SK-N-SH (cell line): ENCODE measurements at places on chromosomes 6 and 20. TPM values are rescaled to one million over a fixed set of nuclear protein-coding genes. Genes with fewer than 3 reads are reported as not detected.
A peak's percentile ranks its signal among the peaks of the same experiment; 100 is the strongest.

DNA sequence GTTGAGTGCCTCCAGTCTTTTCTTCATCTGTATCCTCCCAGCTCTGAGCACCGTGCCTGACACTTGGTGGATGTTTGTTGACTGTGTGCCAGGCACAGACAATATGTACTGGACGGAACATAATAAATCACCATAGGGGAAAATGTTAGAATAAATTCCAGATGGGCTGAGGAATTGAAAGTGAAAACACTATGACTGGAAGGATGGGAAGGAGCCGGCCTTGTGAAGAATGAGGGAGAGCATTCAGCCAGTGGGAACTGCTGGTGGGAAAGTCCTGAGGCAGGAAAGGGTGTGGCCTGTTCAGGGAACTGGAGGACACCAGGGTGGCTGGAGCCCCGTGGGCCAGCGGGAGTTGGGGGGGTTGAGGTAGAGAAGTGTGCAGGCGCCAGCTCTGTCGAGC lies 75.4 kb downstream of the MTHFD1L start:
- DNase-seq, result no peak

GRCh38 chr6:2127484-2127911 lies 117.9 kb downstream of the GMDS start:
- no peak for DNase-seq

DNA sequence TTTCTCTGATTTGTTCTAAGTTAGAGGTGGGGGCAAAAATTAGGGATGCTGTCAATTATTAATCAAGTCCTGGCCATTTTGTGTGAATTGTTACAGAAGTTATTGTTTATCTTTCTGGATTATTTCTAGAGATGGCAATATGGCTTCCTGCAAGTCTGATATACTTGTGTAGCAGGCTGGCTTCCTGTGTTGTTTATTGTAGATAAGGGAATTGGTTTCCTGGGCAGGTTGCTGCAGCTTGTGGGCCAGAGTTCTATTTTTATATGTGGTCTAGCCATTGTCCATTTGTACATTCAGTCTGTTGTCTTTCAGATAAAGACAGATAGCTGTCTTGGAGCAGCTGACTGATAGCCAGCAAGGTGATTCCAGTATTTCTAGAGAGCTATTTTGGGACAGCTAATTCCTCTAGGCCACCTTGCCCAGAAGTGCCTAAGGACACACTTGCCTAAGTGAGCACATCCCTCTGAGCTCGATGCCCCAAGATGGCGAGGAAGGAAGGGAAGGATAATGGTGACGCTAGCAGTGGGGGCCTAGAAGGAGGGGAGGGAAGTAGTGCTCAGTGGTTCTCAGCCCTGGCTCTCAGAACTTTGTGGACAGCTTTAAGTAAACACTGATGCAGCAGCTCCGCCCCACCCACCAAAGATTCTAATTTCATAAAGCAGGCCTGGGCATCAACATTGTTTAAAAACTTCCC lies 25.5 kb downstream of the DDO start:
- DNase-seq, result no peak

DNA sequence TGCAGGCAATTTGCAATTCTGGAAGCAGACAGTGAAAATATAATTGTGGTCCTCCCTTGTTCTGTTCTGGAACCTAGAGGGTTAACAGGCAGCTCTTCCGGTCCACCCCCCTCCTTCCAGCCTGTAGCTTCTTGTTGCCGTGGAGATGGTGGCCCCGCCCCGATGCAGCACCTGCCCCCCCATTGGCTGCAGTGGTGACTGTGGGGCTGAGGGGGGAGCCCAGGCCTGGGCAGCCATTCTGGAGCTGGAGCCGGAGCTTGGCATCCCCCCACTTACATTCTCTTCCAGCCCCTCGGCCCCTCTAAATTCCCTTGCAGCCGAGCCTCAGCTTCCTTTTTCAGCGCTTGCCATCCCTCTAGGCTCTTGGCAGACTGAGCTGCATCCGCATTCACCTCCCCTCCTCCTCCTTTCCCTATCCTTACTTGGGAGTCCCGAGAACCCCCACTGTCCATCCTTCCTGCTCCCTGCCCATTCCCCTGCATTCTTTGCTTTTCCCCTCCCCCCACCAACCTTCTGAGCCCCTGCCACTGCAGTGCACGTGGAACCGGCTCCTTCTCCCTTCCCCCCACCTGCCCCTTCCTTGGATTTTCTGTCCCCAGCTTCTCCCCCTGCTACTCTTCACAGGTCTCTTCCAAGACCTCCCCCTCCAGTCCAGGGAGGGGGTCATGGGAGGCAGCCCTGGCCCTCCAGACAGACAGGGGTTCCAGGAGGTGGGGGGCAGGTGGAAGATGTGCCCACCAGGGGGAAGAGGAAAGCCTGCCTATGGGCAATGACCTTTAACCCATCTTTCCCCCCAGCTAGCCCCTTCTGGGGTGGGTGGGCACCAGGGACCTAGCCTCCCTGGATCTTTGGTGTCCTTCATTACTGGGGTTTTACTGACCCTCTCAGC lies 11.4 kb downstream of the SYNGAP1 start:
- peak; percentile 98 for DNase-seq

DNA sequence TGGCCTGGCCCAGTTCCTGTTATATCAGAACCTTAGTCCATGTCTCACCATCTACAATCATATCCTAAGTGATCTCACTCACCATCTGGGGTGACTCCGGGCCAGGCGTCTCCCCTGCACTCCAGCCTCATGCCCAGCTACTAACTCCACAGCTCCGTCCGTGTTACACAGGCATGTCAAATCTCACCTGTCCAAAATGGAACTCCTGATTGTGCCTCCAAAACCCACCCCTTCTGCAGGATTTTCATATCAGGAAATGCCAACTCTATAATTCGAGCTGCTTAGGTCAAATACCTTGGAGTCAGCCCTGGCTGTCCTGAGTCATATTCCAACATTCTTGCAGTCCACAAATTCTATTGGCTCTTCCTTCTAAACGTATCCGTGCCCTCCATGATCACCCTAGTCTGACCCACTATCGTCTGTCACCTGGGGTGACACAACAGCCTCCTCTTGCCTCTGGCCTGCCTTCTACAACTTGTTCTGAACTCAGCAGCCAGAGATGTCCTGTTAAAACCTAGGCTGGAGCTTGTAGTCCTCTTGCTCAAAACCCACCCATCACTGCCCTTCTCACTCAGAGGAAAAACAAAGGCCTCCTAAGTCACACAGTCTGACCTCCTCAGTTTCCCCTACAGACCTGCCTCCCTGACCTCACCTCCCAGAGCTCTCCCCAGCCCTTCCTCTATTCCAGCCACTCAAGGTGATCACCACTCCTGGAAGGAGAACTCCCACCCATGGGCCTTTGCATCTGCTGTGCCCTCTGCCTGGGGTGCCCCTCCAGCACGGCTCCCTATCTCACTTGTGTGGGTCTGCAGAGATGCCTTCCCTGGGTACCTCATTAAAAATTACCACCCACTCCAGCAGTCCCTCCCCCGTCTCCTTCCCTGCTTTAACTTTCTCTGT lies 85.3 kb upstream of the SIRPA start:
- no peak for DNase-seq

DNA sequence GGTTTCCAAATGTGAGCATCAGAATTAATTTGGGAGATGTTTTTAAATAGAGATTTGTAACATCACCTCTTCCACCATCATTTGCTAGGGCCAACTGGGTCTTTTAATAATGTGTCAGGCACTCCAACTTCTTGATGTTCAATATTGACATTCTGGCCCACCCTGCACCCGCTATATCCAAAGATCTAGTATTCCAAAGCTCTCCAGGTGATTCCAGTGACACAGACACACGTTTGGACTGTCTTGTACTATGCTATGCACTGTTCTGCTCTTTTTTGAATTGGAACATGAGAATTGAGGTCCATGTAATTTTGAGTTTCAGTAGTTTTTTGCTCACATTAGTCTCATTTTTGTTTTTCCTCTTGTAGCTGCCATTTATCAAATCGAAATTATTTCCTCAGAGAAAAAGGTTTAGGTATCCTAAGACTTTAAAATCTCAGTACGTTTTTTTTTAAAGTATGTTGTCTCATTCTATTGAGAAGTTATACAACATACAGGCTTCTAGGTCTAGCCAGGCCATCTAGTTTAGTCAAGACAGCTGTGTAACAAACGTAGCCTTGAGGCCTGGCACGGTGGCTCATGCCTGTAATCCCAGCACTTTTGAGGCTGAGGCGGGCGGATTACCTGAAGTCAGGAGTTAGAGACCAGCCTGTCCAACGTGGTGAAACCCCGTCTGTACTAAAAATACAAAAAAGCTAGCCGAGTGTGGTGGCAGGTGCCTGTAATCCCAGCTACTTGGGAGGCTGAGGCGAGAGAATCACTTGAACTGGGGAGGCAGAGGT lies 3.1 kb downstream of the BICRAL start:
- DNase-seq, result no peak

Gene XKR7
- 0.02 and 0.10 TPM in 2 replicates for polyA plus RNA-seq

Gene FAM209B
- polyA plus RNA-seq, result not detected in 2 replicates

Gene CFAP61
- polyA plus RNA-seq, result 0.26 and 0.62 TPM in 2 replicates

- DNase-seq, result no peak
Measured at GRCh38 chr20:24705486-24705885, 236.1 kb downstream of the SYNDIG1 start.

DNA sequence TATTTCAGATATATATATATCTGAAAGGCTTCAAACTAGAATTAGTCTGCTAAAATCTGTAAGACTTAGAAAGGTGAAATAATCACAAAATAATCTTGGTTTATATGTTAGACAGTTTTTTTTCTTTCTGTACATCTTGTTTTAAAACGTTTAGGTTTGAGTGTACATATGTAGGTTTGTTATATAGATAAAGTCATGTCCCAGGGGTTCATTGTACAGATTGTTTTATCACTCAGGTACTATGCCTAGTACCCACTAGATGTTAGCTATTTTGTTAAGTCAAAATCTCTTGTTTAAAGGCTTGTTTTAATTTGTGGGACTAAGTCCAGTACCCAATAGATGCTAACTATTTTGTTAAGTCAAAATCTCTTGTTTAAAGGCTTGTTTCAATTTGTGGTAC lies 1339.0 kb upstream of the CITED2 start:
- no peak for DNase-seq

DNA sequence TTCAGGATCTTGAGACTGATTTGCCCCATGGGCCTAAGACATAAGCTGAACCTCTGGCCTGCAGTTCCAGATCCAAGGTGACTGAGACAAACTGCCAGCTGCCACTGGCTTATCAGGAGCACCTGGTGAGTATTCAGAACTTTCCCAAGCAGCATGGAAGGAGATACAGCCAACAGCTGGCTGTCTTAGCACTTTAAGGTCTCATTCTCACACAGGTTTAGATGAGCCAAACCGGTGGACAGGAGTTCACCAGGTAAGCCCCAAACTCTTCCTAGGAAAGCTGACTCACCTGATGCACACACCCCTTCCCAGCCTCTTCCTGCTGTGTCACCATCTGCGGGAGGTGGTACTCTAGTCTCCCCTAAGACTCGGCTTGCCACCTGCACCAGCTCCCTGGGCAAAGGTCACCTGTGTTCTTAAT lies at the start of gene BANF2:
Gene BANF2, plus strand, starts transcription at position 36 of the 421 bp plus-strand sequence. CDS start 25,060 bp downstream, outside the sequence.
- no peak for DNase-seq

Gene NKX2-4
- polyA plus RNA-seq, result not detected in 2 replicates

Gene RNF144B
- polyA plus RNA-seq, result 1.2 and 1.8 TPM in 2 replicates

DNA sequence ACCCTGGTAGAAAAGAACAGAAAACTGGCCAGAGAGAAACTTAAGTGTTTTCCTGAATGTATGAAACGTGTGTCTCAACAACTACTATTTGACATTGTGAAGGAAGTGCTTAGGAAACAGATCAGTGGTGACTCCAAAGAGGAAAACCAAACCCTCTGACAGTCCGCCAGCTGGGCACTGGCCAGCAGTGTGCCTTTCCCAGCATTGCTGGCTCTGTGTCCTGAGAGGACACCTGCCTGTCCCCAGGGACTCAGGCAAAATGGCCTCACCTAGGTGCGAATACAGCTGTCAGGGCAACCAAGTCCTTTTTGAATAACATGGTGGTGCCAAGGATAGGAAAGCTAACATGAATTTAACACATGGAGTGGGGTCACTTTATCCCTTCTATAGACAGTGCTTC lies 72.5 kb downstream of the NDUFAF5 start:
- no peak for DNase-seq

GRCh38 chr6:104702126-104702841 lies 157.4 kb downstream of the HACE1 start:
- peak; percentile 44 for DNase-seq

- no peak for DNase-seq
Measured at GRCh38 chr6:42448391-42448790, 3.3 kb downstream of the TRERF1 start.

- DNase-seq, result peak; percentile 63
Measured at GRCh38 chr6:135182071-135183001, 1.2 kb downstream of the MYB start.

GRCh38 chr6:37630281-37630799 lies 67.3 kb downstream of the MDGA1 start:
- DNase-seq, result no peak
